ENCODE measurements at places on chromosomes 5 and 9.

GRCh38 chr5:164358531-164359259, 853.3 kb downstream of the MAT2B start:
- no peak for DNase-seq

DNA sequence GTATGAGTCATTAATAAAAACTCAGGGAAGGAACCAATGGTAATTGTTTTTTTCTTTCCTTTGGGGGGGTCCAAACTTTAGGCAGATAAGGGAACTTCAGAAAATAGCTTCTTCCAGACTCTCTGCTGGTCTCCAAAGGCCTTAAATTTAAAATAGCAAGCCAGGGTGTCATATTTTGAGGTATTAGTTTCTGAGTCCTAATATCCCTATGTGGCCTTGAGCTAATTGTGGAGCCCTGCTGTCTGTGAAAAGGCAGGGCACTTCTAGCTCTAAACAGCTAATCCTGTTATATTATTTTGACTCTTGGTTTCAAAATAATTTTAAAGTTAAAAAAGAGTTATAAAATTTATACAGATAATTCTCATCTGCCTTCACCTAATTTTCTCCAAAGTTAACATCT, 195.7 kb upstream of the PPP1R2B start:
- no peak for DNase-seq

- DNase-seq: no peak
These were observed 60.1 kb downstream of the FAM174A start for GRCh38 chr5:100595152-100595811.

- DNase-seq: no peak
These were observed 22.3 kb downstream of the TTF1 start for GRCh38 chr9:132384376-132384775.

GRCh38 chr5:120124031-120124430, 340.1 kb upstream of the PRR16 start:
- DNase-seq: no peak

- DNase-seq: peak; percentile 47
These were observed 6.8 kb downstream of the TENT4A start for GRCh38 chr5:6719896-6720560.

GRCh38 chr5:36739751-36740221, 133.4 kb downstream of the SLC1A3 start:
- peak; percentile 53 for DNase-seq

DNA sequence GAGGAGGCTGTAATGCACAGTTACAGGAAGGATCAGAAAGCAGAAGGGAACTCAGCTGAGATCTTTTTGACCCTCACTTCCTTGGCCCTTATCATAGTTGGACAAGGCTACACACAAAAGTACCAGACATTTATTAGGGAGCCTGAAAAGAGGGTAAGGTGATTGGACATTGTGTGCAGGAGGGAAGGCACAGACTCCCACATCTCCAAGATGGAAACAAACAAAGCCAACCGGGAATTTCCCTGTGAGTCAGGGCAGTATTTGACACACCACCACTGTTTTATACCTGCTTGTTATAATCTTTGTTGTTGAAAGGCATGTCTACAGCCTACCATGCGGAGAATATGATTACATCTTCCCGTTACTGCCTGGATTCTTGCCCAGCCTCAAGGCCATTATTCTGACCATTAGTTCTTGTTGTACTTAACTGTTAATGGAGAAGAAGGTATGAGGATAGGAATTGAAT, 3.0 kb upstream of the CCNG1 start:
- DNase-seq: no peak

DNA sequence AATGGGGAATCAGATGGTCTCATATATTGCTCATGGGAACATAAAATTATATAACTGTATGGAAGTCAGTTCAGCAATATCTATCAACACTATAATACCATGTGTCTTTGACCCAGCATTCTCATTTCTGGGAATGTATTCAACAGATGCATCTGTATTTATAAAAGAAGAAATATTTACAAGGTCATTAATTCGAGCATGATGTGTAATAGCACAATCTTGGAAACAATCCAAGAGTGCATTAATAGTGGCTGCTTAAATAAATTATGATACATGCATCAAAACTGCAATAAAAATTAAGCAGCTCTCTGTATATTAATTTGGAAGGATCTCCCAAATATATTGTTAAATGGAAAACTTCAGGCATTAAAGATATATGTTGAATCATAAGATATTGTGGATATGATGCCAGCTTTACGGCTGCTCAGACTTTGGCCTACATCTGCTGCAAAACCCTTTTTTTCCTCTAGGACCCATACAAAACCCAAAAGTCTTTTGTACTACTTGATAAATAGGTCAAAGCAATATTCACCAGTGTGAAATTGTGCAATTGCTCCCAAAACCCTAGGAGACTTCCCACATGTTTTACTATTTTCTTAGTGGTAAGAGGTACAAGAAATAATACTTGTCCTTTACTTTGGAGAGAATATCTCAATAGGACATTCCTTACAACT, 45.3 kb upstream of the ISOC1 start:
- no peak for DNase-seq

- no peak for DNase-seq
These were observed 246.3 kb downstream of the BNC2 start for GRCh38 chr9:16623989-16624743.

DNA sequence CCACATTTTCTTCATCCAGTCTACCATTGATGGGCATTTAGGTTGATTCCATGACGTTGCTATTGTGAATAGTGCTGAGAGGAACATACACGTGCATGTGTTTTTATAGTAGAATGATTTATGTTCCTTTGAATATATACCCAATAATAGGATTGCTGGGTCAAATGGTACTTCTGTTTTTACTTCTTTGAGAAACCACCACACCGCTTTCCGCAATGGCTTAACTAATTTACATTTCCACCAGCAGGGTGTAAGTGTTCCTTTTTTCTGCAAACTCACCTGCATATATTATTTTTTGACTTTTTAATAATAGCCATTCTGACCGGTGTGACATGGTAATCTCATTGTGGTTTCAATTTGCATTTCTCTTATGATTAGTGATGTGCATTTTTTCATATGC, 82.2 kb upstream of the RFX3 start:
- DNase-seq: no peak

DNA sequence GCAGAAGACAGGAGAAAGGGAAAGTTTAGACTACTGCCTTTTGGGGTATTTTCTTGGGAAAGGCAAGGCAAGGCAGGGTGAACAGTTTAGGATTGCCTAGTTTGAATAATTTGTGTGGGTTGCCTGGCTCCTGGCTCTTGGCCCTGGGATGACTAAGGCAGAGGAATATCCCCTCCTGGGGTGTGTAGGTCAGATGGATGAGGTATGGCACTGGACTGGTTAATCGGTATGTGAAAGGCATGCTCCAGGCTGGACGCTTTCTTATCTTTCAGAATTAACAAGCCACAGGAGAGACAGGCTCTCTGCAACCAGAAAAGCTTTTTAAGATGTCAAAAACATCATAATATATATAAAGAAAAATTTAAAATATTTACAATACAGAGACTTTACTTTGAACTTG, 58.6 kb downstream of the STARD4 start:
- no peak for DNase-seq

- DNase-seq: peak; percentile 78
These were observed 21.7 kb downstream of the ERGIC1 start for GRCh38 chr5:172855597-172856292.

- no peak for DNase-seq
These were observed 134.1 kb downstream of the TRPM6 start for GRCh38 chr9:74753650-74754049.

DNA sequence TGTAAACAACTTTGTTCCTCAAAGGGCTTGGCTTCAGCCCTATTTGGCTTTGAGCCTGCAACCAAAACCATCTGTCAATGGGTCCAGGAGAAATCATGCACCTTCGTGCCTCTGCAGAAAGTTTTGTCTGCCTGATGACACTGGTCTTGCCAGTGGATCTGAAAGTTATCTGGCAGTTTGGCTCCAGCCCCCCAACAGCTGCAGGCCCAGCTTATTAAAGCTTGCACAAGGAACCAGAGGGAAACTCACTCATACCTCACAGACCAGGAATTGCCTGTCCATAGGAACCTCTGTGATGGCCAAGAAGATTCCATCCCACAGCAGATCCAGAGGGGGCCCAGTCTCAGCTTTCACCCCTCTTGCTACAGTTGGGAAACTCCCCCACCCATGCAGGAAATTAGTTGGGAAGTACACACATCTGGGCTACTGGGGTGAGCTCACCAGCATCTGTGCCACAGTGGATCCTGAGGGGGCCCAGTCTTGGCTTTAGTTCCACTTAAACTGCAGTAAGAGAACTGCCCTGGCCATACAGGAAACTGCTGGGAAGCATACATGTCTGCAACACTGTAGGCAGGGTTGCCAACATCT, 265.5 kb downstream of the GRIA1 start:
- DNase-seq: no peak

DNA sequence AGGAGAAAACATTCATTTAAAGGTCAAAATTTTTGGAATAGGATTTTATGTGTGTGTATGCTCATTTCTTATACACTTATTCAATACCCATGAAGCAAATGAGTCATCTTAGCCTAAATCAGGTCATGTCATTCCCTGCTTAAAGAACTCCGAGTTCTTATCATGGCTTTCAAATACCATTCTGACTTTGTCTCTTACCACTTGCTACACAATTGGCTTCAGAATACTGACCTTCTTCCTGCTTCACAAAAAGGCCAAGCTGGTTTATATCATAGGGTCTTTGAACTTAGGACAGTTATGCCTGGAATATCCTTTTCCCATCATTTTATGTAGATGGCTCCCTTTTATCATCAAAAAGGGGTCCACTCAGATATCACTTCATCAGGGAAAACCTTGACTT, 652.2 kb upstream of the WWC1 start:
- no peak for DNase-seq

- DNase-seq: peak; percentile 62
These were observed 6.8 kb downstream of the PIK3R1 start for GRCh38 chr5:68222310-68222709.

DNA sequence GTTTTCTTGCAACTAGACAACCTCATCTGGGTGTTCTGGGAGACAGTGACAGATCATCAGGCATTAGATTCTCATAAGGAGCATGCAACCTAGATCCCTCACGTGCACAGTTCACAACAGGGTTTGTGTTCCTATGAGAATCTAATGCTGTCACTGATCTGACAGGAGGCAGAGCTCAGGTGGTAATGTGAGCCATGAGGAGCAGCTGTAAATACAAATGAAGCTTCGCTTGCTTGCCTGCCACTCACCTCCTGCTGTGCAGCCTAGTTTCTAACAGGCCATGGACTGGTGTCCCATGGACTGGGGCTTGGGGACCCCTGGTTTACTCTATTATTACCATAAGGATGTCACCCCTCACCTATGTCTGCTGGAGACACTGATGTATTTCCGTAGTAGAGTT, 166.8 kb downstream of the PSAT1 start:
- no peak for DNase-seq

- DNase-seq: no peak
These were observed 138.3 kb downstream of the GPBP1 start for GRCh38 chr5:57311921-57312735.

- DNase-seq: no peak
These were observed 28.5 kb downstream of the GLDC start for GRCh38 chr9:6616951-6617602.

DNA sequence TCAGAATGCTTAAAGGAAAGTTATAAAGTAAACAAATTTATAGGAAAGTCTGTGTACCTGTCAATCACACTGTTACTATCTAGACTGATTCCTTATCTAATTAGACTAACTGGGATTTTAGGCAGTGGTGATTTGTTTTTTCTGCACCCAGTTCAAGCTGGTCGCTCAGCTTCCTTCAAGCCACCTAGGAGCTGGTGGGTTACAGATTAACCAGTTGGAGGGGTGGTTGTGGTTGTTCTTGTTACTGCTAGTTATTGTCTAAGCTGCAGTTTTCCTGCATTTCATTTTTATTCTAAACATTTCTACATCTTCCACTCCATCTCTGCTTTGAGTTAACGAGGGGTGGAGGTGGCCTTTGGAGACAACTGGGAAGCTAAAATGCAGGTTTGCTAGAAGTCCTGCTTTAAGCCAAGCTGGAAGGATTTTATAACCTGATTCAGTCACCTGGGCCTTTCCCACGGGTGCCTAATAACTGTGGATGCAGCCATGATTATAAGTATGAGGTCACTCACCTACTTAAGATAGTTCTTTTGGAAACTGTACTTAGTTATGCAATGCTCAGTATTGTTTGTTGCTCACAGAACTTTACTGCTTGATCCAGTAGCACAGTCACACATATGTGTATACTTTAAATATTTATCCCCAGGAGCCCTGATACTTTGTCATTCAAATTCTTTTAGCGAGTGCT, 303.9 kb upstream of the DAP start:
- no peak for DNase-seq

DNA sequence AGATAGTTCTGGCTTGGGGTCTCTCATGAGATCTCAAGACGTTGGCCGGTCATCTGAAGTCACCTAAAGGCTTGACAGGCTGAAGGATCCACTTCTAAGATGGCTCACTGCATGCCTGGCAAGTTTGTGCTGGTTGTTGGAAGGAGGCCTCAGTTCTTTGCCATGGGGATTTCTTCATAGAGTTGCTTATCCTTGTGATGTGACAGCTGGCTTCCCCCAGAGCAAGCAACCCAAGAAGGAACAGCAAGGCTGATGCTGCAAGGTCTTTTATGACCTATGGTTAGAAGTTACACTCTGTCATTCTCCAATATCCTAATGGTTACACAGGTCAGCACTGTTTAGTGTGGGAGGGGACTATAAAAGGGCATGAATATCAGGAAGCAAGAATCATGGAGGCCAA, 20.7 kb upstream of the GRPEL2 start:
- DNase-seq: no peak

DNA sequence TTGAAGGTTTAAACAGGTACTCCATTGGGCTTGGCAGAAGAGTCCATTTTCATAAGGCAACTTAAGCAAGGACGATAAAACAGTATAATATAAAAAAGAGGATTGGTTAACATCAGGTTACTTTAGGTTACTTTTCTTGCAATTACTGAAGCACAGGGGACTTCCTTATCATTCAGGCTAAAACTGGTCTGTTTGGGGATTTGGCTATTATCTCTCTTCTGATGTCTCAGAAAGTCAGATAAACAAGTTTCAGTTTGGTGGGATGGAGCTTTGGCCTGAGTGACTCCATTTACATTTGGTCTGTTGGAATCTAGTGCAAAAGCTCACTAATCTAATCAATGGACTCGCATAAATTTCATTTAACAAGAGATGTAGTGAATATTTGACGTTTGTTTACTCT, 8.0 kb downstream of the GAPT start:
- DNase-seq: no peak

DNA sequence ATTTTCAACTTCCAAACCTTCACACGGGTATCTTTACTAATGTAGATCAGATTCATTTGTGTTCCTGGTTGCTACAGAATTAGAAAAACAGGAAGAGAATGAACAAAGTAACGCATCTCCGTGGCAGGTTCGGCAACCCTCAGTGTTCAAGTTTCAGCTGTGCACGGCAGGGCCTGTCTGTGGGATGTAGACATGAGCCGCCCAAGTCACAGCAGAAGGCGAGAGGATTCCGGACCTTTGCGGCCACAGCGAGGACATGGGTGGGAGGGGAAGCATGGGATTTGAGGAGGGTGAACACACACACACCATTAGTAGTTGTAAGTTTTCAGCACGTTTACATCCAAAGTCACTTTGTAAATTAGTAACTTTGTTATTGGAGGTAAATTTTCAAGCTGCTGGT, 31.7 kb upstream of the CEP72 start:
- no peak for DNase-seq

GRCh38 chr9:134132208-134132870, 3.5 kb upstream of the WDR5 start:
- no peak for DNase-seq
